ENCODE measurements at places on chromosomes 16 and 17.

DNA sequence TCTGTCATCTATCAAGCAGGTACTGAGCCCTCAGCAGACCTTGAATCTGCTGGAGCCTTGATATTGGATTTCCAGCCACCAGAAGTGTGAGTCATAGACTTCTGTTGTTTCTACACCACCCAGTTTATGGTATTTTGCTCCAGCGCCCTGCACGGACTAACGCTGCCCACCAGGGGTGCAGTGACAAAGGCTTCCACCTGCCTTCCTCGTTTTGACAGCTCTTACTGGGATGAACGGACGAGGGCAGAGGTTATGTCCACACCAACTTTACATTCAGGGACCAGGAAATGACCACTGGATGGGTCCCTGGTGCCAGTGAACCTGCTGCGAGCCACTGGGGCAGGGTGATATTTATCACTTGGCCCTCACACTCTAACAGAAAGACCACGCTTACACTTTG, 66.6 kb upstream of the CBX4 start:
- no peak for DNase-seq

GRCh38 chr17:10793256-10793655, 10.6 kb downstream of the TMEM238L start:
- no peak for DNase-seq

DNA sequence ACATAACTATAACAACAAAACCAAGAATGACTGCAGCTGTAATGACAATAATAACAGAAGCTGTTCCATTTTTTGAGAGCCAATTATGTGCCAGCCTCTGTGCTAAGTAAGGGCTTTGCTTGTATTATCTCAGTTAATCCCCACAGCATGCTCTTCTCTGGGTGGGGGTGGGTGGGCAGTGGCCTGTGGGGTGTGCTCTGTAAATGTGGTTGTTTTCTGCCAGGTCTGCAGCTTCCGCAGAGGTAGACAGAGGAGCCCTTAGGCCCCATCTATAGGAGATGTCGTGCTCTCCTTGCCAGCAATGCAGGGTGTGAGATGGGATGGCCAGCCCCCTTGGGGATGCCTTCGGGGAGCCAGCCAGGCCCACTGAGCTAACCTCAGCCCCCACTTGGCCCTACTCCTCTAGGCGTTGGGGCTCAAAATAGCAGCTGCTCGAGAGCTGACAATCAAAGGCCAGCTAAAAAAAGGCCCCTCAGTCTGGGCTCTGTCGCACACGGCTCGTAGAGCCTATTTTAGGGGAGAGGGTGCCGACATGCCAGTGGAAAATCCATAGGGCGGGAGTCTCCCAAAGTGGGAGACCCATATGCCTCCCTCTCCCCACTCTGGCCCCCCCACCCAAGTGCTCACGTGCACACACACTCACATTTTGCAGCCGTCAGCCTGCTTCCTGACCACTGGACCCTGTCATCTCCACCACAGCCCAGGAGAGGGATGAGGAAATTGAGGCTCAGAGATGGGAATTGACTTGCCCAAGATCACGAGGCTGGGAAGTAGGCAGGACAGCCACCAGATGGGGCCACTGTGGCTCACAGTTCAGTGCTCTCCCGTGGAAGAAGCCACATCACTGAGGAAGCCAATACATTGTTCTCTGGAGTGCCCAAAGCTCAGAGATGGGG, 15.8 kb downstream of the CDH16 start:
- no peak for DNase-seq

DNA sequence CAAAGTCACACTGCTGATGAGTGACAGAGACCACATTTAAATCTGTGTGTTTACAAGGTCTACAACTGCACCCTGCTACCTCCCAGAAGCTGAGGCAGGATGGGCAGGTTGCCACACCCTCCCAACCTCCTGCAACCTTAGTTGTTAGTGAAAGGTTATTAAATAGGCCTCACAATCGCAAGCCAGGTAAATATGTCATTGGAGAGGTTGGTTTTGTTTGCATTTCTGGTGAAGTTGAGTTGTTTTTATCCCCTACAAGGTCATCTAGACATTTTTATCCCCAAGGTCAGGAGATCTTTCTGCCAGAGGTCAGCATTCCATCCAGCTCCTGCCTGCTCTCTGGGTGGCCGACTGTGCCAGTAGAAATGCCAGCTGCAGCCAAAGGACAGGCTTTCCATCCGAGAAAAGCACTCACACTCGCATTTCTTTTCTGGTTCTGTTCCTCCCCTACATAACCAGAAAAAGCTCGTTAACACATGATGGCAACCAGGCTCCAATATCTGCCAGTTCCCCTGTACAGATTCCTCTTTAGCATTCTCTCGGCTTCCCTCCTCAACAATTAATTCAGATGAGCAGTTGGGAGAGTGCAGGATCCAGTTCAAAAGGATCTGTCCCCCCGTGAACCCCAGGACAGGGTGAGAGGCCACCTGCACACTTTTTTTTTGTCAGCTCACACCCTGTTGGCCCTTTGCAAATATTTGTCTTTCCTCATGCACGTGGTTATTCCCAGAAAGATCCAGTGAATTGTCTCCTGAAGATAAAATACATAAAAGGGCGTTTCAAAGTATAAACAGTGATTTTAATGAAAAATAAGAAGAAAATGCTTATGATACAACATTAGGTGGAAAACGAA, 562.8 kb downstream of the MAF start:
- DNase-seq = no peak

GRCh38 chr16:56336071-56336688, 89.2 kb downstream of the AMFR start:
- DNase-seq = no peak

GRCh38 chr17:61724777-61725176, 133.8 kb upstream of the NACA2 start:
- no peak for DNase-seq

DNA sequence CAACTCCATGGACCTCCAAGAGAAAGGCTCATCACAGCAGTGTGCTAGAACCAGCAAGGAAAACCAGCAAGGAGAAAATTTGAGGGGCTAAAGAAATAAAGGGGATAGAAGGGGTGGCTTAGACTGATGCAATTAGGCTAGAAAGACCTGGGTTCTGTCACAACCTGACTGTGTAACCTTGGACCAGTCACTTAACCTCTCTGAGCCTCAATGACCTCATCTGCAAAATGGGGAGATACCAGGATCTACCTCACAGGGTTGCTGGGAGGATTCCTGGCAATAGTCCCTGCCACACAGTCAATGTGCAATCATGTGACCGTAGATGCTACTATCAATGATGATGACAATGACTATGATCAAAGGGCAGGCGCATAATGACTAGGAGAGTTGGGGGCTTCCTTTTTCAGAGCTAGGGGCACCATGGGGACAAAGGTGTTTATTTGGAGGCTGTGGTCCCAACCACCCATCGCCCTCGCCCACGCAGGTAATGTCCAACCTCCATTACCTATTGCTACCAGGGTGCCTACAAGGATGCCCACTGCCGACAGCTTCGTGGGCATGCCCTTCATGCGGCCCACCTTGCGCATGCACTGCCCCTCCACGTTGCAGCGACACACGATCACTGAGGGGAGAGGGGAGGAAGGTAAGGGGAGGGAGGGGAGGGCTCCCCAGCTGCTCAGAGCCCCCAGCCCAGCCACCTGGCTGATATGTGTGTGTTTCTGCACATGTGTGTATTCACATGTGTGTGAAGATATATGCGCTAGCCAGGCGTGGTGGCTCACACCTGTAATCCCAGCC, 9.7 kb downstream of the CDH16 start:
- DNase-seq = no peak

- DNase-seq = no peak
Measured at GRCh38 chr16:2710711-2711231, 9.3 kb downstream of the PRSS27 start.

DNA sequence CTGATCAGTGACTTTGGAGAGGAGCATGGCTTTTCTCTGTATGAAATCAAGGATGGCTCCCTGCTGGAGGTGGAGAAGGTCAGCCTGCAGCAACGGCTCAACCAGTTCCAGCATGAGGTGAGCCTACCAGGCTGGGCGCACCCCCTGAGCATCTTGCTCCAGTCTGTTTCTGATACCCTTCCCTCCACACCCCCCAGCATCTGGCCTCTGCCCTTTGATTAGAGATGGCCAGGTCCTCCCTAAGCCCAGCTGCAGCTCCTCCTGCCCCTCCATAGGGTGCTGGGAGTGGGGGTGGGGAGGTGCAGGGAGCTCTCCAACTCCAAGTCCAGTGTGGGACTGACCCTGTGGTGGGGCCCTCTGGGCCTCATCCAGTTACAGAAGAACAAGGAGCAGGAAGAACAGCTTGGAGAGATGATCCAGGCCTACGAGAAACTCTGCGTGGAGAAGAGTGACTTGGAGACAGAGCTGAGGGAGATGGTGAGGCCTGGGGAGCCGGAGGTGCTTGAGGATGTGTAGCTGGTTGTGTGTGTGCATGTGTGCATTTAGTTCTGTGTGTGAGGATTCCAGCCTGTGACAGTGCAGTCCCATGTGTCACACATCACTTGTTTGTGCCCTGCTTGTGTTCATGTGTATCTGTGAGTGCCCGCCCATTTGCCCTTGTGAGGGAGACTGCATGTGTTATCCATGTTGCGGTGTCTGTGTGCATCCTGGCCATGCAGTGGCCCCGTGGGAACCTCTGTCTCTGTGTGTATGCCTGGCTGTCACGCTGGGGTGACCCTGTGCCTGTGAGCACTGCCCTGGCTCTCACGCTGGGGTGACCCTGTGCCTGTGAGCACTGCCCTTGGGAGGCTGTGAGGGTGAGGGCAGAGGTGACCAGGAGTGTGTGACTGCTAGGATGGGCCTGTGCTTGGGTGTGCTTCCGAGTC, 3.0 kb downstream of the TBKBP1 start:
- no peak for DNase-seq

- no peak for DNase-seq
Measured at GRCh38 chr16:14371778-14372431, 258.2 kb downstream of the PARN start.

GRCh38 chr17:68954146-68954896, 871 bp downstream of the ABCA8 start:
- DNase-seq = no peak

- no peak for DNase-seq
Measured at GRCh38 chr16:3819175-3819527, 61.4 kb downstream of the CREBBP start.

DNA sequence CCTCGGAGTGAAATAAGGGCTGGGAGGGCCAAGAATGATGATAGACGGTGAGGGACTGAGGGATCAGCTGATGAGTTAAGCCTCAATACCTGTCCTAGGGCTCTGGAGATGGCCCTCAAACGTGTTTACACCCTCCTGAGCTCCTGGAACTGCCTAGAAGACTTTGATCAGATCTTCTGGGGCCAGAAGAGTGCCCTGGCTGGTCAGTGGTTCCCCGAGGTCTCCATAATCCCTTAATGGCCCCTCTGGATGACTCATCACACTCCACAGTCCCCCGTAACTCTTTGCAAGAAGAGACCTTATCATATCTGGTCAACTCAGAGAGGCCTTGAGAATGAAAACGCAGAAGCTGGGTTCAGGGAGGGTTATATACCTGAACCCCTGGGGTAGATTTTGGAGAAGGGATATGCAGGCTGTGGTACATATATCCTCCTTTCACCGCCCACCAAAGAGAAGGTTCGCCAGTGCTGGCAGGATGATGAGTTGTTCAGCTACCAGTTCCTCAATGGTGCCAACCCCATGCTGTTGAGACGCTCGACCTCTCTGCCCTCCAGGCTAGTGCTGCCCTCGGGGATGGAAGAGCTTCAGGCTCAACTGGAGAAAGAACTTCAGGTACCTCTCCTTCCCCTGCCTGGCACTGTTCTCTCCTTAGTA, 3.1 kb downstream of the ALOX12 start:
- DNase-seq = no peak

DNA sequence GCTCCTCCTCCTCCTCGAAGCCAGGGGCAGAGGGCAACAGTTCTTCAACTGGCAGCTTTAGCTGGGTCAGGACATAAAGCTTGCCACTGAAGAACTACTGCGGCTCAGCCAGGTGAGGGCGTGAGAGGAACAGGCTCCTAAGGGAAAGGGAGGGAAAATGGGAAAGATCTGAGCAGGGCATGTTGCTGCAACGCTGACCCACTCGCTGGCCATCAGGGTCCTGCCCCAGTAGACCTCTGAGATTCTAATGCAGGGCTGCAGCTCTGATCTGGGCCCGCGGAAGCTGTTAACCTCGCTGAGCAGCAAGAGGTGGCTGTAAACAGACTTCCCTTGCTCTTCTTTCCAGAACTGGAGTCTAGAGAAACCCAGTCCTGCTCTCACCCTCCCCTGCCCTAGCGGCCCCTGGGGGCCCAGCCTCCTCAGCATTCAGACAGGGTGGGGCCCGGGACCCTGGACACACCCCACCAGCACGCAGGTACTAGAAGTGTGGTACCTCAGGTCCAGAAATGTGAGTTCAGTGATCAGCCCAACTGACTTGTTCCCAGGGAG, 3.8 kb upstream of the TLCD2 start:
- DNase-seq = no peak

- DNase-seq = no peak
Measured at GRCh38 chr16:86201746-86202145, 302.8 kb downstream of the IRF8 start.

DNA sequence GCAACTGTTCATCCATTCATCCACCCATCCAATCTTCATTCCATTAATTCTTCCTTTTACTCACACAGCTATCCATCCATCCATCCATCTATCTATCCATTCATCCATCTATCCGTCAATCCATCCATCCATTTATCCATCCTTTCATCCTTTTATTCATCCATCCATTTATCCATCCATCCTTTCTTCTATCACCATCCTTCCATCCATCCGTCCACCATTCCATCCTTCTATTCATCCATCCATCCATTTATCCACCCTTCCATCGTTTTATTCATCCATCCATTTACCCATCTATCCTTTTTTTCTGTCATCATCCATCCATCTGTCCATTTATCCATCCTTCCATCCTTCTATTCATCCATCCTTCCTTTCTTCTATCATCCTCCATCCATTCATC, 73.0 kb upstream of the FOXF1 start:
- no peak for DNase-seq

GRCh38 chr16:64865069-64865696, 256.7 kb downstream of the CDH11 start:
- no peak for DNase-seq

- no peak for DNase-seq
Measured at GRCh38 chr16:66905633-66906539, 12.8 kb downstream of the CDH16 start.

- no peak for DNase-seq
Measured at GRCh38 chr16:17511340-17511739, 40.6 kb upstream of the XYLT1 start.

DNA sequence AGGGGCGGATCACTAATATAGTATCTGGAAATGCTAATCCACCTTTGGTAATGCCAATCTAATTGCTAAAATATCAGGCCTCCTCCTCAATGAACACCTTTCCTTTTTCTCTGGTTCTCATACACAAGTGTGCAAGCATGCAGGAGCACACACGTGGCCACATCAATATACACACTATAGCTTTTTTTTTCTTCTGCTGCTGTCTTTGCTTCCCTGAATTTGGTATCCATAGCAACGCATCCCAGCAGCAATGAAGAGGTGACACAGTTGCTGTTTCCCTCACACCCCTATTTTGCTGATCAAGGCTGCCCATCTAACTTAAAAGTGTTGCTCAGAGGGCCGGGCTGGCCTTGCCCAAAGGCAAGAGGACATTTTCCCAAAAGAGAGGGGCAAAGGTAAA, 15.4 kb downstream of the NOG start:
- no peak for DNase-seq
